ENCODE measurements at places on chromosomes 16 and 17.

- DNase-seq: no peak
Observed at GRCh38 chr16:67879462-67879861, 5.2 kb upstream of the NRN1L start.

GRCh38 chr17:17264430-17264829, 16.6 kb downstream of the COPS3 start:
- no peak for DNase-seq

DNA sequence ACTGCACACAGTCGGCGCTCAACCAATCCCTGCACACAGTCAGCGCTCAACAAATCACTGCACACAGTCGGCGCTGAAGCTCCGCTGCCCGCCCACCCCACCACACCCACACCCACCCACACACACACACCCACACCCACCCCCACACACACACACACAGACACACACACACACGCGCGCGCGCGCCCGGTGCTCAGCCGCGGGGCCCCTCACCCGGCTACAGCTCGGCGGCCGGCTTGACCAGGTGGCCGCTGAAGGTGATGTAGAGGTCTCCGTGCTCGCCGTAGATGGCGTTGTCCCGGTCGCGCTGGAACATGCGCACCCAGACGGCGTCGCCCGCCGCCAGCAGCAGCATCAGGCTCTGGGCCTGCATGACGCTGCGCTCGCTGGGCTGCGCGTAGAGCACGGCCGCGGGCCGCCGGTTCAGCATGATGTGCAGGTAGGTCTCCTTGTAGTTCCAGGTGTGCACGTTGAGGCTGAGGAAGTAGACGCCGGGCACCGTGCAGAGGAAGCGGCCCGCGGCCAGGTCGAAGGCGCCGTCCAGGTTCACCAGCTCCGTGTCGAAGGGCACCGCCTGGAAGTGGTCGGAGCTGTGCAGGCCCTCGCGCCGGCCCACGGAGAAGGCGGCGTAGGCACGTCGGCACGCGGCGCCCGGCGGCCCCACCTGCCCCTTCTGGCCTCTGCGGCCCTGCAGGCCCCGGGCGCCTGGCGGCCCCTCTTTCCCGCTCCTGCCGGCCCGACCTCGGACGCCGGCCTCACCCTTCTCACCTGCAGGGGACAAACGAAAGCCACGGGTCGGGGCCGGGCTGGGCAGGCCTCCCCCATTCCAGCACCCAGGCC, 2.5 kb downstream of the C1QTNF8 start:
- no peak for DNase-seq

DNA sequence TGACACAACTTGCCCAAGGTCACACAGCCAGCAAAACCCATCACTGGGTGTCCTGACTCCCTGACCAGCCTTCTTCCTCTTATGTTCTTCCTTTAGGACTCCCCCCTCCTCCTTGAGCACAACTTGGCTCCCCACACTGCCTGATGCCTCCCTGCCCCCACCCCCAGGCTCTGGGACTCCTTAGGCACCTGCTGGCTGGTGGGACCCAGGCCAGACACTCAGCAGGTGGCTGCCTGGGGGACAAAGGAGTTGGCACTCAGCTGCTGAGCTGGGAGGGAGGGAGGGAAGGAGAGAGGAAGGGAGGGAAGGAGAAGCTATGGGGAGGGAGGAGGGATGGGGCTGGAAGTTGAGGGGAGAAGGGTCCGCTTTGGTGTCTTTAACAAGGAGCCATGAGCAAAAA, 8.0 kb downstream of the SEZ6 start:
- DNase-seq: no peak

DNA sequence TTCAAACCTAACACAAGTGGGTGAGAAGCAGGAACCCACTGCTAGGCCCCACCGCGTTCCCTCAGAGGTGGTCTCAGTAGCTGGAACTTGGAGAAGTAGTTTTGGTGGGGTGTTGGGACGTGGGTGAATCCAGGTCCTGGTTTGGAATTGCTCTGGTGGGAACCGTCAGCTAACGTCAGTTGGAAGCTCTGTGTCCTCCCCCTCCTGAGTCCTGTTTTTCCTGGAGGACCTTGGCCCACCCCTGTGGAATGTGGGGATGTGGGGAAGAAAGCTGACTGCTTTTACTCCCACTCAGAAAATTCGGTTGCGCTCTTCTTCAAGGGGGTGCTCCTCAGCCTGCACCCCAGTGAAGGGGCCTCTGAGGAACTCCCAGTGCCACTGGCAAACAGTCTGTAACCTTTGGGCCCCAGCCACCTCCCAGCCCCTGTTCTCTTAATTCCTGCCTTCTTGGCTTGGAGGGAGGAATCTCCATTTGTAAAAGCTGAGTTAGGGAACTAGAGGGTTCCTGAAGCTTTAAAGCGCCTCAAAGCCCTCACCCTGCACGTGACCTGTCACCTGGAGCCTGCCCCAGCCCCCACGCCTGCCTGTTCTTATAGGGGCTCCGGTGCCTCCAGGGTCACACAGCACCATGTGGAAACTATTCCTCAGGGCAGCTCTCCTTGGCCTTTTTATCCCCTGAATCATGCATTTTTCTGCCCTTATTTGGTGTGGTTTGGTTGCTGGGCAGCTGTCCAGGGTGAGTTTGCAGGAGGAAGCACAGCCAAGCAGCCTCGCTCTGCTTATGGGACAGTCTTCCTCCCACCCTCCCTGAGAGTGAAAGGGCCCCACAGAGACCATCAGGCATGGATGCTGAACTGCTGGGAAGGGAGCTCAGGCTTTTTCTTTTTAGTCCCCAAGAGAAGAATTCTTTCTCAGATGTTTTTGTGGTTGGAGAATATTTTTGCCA, 16.2 kb upstream of the NAGLU start:
- DNase-seq: no peak

Data from activated CD4-positive, CD25-positive, alpha-beta regulatory T cell treated with anti-CD3 and anti-CD28 coated beads, Interleukin-2, amount 50 U/mL, for 72 hours (primary cell).